ENCODE measurements at places on chromosomes 16 and 17.
A peak's percentile ranks its signal among the peaks of the same experiment; 100 is the strongest.

- no peak for DNase-seq
Measured at GRCh38 chr17:49516180-49516579, 21.1 kb downstream of the NGFR start.

DNA sequence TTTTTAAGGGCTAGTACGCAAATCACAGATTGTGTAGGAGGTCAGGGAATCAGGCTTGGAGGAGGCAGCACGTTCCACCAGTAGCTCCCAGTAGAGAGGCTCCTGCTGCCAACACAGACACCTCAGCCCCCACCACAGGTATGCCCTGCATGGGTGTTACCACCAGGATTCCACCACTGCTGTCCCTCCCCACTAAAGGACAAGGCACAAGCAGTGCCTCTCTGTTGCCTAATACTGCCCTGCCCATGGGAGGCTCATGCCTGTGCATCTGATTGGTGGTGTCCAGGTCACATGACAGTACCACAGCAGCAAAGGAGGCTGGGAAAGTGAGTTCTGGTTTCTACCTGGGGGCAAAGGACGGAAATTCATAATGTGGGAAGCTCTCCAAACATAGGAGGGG lies 33.6 kb upstream of the CACNG4 start:
- no peak for DNase-seq

- no peak for DNase-seq
Measured at GRCh38 chr17:61135782-61136181, 263.9 kb upstream of the TBX2 start.

- DNase-seq: no peak
Measured at GRCh38 chr17:79791735-79792161, 5.1 kb downstream of the CBX8 start.

- DNase-seq: no peak
Measured at GRCh38 chr17:18377437-18378204, at the start of gene EVPLL. Gene EVPLL (plus strand): TSS chr17:18377778. CDS start chr17:18380938, 3,160 bp downstream.

GRCh38 chr17:3956327-3956957 lies 7.8 kb downstream of the ATP2A3 start:
- no peak for DNase-seq

- no peak for DNase-seq
Measured at GRCh38 chr17:11618861-11619566, 20.7 kb downstream of the DNAH9 start.

DNA sequence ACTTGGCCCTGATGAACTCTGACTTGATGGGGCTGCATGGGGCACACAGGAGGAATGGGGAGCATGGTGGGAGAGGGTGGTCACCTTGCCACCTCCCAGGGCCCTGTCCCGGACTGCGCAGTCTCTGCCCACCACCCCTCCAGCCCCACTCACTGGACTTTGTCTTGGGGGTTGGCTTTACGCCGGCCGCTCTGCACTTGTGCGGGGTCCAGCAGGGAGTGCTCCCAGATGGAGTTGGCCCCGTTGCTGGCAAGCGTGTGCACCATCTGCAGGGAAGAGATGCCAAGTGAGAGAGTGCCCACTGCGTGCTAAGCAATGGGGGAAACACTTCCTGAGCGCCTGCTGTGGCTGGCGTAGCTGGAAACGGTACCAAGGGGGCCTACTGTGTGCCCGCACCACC lies 6.7 kb downstream of the GIT1 start:
- no peak for DNase-seq

GRCh38 chr16:11064851-11065250 lies 120.5 kb downstream of the CLEC16A start:
- DNase-seq: no peak

DNA sequence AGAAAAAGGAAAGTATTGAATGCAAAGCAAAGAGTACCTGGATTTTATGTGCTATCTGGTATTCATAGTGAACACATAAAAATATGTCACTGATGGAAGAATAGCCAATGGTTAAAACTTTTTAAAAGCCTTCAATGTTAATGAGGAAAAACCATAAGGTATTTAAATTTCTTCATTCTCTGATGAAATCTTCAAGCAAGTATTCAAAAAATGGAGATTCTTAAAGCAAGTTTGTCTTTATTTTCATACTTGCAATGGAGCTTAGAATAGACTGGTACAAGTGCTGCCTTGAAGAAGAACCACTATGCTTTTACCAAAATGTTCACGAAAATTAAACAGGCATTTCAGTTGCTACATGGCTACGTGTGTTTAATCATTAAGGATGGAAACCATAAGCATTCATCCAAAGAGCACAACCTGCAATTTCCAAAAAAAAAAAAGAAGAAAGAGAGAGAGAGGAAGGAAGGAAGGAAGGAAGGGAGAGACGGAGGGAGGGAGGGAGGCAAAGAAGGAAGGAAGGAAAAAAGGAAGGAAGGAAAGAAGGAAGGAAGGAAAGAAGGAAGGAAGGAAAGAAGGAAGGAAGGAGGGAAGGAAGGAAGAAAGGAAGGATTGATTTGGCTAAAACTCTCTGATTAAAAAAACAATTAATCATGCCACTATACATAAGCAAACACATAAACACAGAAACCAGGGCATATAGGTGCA lies 17.6 kb downstream of the HS3ST3A1 start:
- no peak for DNase-seq

- peak; percentile 24 for DNase-seq
Measured at GRCh38 chr17:82648742-82649331, 593 bp upstream of the WDR45B start.

DNA sequence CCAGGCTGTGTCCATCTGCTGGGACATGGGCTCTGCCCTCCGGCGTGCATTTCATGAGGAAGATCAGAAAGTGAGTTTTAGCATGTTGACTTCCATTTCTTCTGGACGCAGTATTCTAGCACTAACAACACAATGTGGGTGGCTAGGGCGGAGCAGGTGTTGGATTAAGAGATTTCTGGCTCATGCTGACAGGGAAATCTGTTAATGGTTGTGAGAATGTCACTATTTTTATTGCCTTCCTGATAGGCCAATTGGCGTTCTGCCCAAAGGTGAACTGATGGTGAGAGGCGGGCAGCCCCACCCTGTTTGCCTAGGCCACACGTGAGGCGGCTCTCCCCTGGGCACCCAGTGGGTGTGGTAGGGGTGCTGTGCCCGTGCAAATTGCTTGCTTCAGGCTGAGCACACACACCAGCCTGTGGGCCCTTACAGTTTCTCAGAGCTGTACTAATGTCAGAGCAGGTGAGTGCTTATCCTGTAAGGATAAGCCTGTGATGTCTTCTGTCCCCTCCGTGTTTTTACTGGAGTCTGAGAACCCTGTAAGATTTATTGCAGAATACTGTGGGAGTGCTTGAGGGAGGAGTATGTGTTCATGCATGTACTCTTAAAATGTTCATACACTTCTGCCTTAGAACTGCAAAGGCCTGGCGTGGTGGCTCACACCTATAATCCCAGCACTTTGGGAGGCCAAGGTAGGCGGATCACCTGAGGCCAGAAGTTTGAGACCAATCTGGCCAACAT lies 30.9 kb downstream of the PGS1 start:
- no peak for DNase-seq

- DNase-seq: no peak
Measured at GRCh38 chr16:70534971-70535370, 11.4 kb downstream of the SF3B3 start.

- no peak for DNase-seq
Measured at GRCh38 chr17:9878786-9879525, 26.1 kb downstream of the RCVRN start.

DNA sequence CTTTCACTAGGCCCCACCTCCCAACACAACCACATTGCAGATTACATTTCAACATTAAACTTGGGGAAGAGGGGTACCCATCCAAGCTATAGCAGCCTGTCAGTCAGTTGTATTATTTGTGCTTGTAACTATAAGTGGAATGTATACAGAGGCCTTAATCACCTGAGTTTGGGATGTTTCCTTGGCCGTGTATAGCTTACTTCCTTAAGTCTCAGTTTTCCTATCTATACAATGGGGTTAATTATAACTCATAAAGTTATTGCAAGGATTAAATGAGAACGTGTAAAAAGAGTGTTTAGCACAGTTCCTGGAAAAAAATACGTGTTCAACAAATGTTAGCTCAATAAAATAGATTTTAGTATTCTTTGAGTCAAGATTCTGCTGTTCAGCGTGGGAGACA lies 165.5 kb upstream of the FAM20A start:
- no peak for DNase-seq

DNA sequence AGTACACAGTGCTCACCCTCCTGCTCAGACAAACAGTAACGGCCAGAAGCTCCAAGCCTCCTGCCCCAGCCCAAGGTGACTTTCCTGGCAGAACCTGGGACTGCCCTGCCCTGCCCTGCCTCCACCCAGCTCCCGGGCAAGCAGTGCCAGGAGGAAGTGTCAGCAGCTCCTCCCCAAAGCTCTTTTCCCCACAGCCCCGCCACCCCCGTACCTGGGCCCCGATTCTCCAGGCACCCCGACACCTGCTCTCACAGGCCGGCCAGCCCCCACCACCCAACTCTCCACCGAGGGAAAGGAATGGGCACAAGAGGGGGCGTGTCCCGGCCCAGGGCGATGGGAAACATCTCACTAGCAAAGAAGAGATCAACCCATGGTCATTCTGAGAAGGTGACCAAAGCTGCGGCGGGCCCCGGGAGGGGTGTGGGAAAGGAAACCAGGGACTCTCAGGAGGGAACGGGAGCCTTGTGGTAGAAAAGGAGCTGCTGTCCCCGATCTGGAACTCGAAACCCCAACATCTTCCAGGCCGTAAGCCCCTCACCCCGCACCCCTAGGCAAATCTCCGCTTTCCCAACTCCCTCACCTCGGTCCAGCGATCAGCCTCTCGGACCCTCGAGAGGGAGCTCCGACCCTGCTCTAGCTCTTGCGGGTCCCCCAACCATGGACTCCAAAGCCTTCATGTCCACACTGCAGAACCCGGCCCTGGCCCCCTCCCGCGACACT lies 1.2 kb downstream of the BCAR1 start:
- DNase-seq: no peak
